ENCODE measurements at places on chromosomes 3 and 15.

DNA sequence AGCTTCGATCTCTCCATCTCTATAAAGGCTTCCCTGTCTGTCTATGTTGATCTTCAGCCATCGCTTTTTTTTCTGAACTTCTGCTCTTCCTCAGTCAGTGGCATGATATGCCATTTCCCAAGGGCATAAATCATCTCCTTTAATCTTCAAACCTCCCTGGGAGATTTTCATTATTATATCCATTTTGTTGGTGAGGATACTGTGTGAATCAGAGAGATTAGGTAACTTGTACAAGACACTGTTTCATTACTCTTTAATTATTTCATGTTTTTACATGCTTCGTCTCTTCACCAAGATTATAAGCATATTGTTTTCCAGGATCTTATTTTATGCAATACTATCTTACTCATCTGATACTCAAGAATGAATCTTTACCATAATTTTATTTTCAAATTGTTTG is 124.8 kb upstream of the ATP11B start:
- no peak for DNase-seq

GRCh38 chr3:11010426-11011165 is 18.0 kb downstream of the SLC6A1 start:
- DNase-seq = no peak

DNA sequence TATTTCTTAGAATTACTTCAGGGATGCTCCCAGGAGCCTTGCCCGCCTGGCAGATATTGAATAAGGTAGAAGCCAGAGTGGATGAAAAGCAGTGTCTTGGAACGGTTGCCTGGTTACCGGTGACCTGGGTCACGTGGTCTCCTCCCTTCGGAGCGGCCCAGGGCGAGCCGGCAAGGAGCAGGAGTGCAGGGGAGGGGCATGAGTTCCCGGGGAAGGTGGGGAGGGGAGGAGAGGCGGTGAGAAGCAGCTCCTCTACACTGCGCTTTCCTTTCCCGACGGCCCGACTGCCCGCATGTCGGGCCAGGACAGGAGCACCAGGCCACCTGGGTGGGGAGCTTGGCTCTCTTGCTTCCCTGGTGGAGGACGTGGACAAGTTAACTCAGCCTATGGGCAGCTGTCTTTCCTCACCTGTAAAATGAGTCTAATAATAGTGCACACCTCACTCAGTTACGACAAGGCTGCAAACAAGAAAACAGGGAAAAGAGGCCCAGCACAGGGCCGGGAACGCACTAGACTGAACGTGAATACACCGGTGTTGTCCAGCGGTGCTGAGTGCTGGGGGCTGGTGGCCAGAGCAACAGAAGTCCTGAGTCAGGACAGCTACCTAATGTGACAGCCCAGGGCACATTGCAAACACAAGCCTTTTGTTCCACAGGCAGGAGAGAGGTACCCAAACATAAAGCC is 198.3 kb downstream of the ADAMTS9 start:
- DNase-seq = no peak

GRCh38 chr3:45528429-45528828 is 66.1 kb upstream of the LIMD1 start:
- DNase-seq = no peak

- no peak for DNase-seq
These were observed 77.3 kb downstream of the CHRNA7 start for GRCh38 chr15:32107477-32108080.

DNA sequence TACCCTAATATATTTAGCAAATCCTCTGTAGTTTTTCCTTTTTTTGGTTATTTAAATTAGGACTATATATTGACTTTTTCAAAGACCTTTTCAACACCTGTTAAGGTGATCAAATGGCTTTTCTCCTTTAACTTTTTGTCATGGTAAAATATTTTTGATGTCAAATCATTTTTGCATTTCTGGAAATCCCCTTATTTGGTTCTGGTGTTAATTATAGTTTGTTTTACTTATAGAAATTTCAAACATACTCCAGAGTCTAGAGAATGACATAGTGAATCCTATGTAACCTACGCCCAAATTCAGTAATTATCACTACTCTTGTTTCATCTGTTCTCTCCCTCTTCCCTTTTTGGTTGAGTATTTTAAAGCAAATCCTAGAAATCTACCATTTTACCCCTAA is 121.3 kb upstream of the TBL1XR1 start:
- no peak for DNase-seq

GRCh38 chr3:195732940-195733339 is 12.2 kb downstream of the MUC20 start:
- no peak for DNase-seq

DNA sequence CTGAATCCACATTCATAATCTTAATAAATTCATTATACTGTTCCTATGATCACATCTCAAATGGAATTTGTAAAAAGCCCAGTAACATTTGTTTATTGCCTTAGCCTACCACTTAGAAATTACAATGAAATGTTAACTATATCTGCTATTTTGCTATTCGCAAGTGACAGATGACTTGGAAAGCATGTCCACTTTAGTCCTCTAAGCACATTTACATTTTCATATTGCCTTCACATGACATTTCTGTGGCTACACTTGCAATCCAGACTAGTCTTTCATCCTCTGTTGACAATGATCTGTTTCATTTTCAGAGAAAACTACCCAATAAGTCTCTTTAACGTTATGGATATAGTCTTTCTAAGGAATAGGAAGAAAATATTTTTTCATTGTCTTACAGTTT is 741.8 kb downstream of the FHIT start:
- no peak for DNase-seq

DNA sequence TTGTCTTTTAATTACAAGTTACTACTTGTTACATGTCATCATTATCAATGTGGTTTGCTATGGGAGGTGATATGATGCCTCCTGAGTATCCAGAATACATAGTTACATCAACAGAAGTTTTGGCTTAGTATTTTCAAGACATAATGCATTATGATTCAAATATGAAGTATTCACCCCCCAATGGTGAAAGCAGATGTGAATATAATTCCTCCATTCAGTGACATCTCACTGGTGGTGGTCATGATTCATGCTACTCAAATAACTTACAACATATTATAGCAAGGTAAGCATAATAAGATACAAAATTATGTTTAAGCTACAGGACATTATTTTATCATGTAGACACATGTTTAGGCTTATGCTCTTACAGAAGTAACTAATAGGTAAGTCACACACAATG is 34.9 kb upstream of the TTBK2 start:
- no peak for DNase-seq

GRCh38 chr3:185726254-185726967 is 98.4 kb downstream of the IGF2BP2 start:
- DNase-seq = no peak

DNA sequence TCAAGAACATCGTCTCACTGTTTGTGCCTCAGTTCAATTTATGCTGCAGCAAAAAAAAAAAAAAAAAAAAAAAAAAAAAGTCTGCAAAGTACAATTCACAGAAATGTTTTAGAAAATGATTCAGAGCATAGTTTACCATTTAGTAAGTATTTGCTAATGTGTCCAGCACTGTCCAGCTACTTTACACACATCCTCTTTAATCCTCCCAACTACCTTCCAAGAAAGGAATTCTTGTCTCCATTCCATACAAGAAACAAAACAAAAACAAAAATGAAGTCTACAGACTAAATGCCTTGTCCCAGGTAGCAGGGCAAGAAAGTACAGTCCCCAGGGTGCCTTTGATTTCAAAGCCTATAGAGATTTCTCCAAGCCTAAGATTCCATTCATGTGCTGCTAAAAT is 38.9 kb upstream of the SNTN start:
- DNase-seq = no peak

DNA sequence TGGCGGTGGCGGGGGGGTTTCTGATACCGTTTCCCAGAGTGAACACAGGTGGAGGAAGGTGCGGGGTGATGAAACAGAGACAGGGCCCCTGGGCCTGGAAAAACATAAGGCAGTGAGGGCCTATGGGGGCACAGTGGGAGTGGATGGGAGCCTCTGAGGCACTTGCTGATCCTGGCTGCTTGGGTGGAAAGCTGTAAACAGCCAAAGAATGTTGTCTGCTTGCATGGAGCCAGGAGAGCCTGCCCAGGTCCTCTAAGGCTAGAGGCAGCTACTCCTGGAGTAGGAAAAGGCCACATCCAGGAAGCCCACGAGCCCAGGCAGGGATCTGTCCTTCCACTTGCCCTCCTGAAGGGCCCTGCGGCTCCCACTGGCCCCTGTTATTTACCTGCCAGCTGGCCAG is 2.9 kb upstream of the SEMA3B start:
- DNase-seq = no peak

- DNase-seq = no peak
These were observed 448.1 kb upstream of the WNT5A start for GRCh38 chr3:55935241-55935640.

GRCh38 chr3:171165499-171165921 is 139.0 kb upstream of the SLC2A2 start:
- DNase-seq = no peak

DNA sequence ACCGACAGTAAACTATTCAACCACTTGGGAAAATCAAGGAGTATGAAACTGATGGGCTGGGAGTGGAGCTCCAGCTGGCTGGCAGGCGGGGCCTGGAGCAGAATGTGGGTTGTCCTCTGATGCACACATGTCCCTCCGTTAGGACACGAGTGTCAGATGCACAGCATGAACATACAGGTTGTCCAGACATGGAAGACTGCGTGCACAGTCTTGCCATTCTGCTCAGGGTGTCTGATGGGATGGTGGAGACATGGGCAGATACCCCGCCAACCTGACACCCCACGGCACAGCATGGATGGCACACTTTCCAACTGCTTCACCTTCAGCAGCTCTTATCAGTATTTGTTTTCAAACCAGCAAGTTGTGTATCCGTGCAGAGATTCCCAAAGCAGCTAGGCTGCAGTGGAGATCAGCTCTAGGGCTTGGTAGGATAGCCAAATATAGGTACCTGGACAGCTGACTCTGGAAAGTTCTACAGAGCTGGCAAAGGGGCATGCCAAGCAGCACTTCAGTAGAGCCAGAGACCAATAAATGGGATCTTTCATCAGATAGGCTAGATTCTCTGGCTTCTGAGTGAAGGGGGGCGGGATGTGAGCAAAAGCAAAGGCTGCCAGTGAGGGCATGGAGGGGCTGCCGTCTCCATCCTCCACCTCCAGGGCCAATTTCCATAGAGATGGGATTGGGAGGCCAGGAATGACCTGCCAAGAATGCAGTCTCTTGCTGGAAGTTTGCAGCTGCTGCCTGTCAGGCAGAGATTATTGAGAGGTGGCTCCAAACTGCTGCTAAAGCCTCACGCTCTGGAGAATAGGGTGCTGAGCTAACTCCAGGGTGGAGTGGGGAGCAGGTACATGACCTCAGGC is 47.2 kb upstream of the KY start:
- DNase-seq = no peak

GRCh38 chr3:43062040-43062563 is 43.8 kb downstream of the POMGNT2 start:
- DNase-seq = no peak

DNA sequence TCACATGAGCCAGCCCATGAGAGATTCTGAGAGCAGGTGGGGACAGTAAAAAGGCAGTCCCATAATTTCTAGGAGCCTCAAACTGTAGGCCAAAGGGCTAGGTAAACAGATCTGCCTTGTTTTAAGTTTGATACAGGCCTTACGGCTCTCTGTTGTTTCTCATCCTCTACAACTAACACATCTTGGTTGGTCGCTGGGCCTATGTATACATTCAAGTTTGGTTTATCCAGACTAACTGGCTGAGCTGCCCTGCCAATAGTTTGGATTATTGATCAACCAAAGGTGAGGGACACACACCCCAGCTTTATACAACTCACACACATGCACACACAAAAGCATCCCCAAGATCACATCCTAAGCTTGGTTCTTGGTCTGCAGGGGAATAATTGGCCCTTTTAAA is 3.0 kb downstream of the SIAH2 start:
- DNase-seq = no peak

GRCh38 chr3:88997260-88997659 is 110.2 kb upstream of the EPHA3 start:
- no peak for DNase-seq

DNA sequence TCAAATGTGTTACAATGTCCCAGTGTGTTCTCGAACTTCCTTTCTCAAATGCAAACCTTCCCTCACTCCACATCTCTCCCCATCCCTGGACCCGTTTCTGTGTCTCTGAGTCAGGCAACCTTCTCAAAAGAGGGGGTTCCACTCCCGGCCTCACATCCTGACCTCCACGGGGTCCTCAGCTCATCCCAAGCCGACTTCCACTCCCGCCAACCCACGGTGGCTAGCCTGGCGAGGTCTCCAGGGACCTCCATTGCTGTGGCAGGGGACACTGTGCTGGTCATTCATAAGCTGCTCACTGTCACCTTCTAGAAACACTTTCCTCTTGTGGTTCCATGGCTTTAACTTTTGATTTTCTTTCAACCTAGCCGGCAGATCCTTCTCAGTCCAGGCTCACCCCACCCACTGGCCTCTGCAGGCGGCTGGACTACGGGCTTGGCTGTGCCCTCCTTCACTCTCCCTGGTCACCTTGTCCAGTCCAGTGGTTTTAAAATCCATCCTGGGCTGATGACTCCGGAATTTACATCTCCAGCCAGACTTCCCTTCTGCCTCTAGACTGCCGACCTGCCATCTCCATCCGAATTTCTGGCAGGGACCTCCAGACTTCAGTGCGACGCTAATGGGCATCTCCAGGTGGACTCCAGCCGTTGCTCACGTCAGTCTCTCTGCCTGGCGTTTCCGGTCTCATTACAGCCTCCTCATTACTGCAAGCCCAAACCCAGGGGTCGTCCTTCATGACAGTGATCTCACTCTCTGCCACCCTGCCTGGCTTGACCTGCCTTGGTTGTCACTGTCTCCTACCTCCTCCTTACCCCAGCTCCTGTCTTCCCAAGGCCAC is 20.0 kb downstream of the ABTB1 start:
- DNase-seq = no peak

- DNase-seq = no peak
These were observed 33.8 kb upstream of the ESYT3 start for GRCh38 chr3:138400651-138401070.

- no peak for DNase-seq
These were observed 103.9 kb downstream of the SHQ1 start for GRCh38 chr3:72744330-72744729.

DNA sequence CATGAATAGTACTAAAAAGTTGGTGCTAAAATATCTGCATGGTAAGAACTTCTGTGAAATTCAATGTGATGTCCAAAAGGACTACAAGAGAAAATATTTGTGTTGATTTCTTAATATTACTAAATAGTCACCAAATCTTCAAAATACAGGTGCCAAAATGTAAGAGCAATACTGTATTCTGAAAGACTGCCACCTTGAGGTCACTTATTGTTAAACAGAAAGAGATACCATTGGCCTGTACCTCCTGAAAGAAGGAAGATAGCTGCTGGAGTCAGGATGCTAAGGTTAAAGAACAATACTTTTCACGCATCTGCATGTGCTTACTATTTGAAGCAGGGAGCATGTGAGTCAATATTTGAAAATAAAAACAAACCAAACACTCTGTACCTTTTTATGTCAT is 72.0 kb upstream of the LSAMP start:
- DNase-seq = no peak

All from T-helper 17 cell (primary cell).